ENCODE measurements at places on chromosomes 16 and 17.

- no peak for DNase-seq
Measured at GRCh38 chr16:54462151-54462651, 175.6 kb upstream of the IRX3 start.

GRCh38 chr17:66715076-66715675 is 119.7 kb upstream of the CACNG5 start:
- no peak for DNase-seq

- no peak for DNase-seq
Measured at GRCh38 chr17:55814377-55814776, 63.5 kb downstream of the PCTP start.

DNA sequence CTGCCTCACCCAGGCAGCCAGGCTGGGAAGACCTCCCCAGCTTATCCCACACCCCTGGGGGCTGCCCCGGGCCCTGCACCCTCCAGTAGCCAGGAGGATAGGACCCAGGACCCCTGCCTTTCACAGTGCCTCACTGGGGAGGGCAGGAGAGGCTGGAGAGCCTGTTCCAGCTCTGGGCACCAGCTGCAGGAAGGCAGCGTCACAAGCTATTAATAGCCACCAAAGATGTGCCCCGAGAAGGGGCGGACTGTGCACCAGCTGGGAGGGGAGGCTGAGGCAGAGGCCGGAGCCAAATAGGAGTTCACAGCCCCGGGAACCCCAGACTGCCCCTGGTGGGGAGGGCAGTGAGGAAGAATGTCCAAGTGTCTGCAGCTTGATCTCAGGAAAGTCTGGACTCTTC is 8.8 kb downstream of the SBK1 start:
- DNase-seq = no peak
